Activated naive CD8-positive, alpha-beta T cell treated with anti-CD3 and anti-CD28 coated beads, Interleukin-2, amount 10 ng/mL, durations not matched to agents 7 days and 5 days (primary cell): ENCODE measurements at places on chromosomes 5 and 9.
A peak's percentile ranks its signal among the peaks of the same experiment; 100 is the strongest.

DNA sequence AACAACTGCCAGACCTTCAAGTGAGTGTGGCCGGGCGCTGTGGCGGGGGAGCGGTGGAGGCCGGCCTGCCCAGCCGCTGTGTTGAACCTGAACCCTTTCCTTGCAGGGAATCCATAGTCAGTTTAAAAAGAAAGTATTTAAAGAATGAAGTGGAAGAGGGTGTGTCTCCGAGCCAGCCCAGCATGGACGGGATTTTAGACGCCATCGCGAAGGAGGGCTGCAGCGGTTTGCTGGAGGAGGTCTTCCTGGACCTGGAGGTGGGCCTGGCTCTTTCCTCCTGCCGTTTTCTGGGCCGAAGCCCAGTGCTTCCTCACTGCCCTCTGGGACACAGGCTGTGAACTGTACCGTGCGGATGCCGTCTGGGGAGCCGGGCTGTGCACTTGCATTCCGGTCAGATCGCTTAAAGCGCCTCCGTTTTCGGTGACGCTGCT lies 19.1 kb downstream of the EXOC3 start:
- H3K27me3 ChIP-seq: no peaks in the 10 kb centered on the region
- DNase-seq: peak; percentile 23
- H3K4me3 ChIP-seq: no peak overlapping the region
- H3K27ac ChIP-seq: no peak overlapping the region
- H3K4me1 ChIP-seq: peaks cover 32% of the 10 kb centered on the region

DNA sequence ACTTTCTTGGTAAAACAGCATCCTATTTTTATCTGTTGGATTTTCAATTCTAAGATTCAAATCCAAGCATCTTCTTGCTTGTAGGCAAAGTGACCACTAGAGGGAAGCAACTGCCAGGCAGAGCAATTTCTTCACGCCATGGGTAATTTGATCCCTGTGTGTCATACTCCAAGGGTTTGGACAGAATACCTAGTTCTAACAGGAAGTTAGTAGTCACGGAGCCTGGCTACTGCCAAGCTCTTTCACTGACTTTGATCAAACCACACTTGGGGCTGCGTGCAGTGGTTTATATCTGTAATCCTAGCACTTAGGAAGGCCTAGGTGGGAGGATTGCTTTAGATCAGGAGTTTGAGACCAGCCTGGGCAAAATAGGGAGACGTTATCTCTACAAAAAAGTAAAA lies 473.6 kb upstream of the TNC start:
- H3K27me3 ChIP-seq: peaks cover 13% of the 10 kb centered on the region
- H3K4me1 ChIP-seq: no peaks in the 10 kb centered on the region
- no peaks in the 10 kb centered on the region for H3K36me3 ChIP-seq
- H3K27ac ChIP-seq: no peak overlapping the region

DNA sequence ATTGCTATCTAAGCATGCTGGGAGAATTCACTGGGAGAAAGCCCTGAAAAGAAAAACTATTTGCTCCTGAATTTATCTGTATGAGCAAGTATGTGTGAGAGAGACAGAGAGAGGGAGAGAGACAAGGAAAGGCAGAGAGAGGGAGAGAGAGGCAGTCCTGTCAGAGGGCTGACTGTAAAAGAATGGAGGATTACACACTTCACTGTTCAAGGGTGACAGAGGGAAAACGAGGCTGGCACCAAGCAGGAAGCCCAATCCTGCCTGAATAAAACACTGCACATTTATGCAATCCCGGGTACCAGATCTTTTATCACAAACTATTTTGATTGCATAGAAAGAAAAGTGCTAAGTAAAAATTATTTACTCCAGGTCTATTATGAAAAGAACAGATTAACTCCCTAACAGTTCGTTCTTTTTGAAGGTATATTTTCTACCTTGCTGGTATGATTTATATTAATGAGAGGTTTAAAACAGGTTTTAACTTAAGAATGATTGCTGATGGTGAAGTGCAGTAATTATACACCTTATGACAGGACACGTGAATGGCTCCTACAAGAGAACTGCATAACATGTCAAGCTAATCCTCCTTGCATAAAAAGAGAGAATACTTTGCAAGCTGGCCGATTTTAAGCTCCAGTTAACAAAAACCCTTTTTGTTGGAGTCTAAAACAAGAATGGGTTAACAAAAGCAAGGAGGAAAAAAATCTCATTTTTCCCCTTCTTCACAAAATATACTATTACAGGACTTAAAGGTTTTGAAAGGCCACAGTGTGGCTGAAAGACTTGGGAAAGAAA lies 82.5 kb downstream of the NFIB start:
- no peaks in the 10 kb centered on the region for H3K36me3 ChIP-seq
- DNase-seq: no peak
- H3K4me1 ChIP-seq: no peaks in the 10 kb centered on the region
- H3K27me3 ChIP-seq: no peaks in the 10 kb centered on the region

DNA sequence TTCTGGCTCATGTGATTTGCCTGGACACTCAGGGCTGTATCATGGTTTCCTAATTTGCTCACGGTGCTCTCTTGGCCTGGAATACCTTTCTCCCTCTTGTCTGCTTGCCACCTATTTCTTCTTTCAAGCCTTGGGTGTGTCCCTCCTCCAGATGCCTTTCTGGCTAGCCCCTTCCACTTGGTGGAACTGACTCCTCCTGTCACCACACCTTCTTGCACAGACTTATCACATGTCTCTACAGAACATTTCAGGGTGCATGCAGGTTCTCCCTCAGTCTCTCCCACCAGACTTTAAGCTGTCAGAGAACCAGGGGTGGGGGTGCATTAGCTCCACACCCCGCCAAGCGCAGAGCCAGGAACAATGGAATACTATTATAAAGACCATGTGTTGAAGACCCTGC lies 1.9 kb downstream of the TBC1D2 start:
- peaks cover 17% of the 10 kb centered on the region for H3K4me1 ChIP-seq
- H3K27me3 ChIP-seq: peaks cover 6% of the 10 kb centered on the region
- H3K27ac ChIP-seq: no peak overlapping the region
- no peaks in the 10 kb centered on the region for H3K36me3 ChIP-seq
- DNase-seq: no peak

GRCh38 chr5:53126521-53126920 lies 17.0 kb upstream of the MOCS2 start:
- DNase-seq: no peak
- no peak overlapping the region for H3K27ac ChIP-seq
- H3K27me3 ChIP-seq: peaks cover 2% of the 10 kb centered on the region
- H3K4me1 ChIP-seq: no peaks in the 10 kb centered on the region
- no peaks in the 10 kb centered on the region for H3K36me3 ChIP-seq
- no peak overlapping the region for H3K4me3 ChIP-seq

- no peak overlapping the region for H3K4me3 ChIP-seq
- DNase-seq: no peak
- no peak overlapping the region for H3K27ac ChIP-seq
- no peaks in the 10 kb centered on the region for H3K27me3 ChIP-seq
Observed at GRCh38 chr5:92977846-92978540, 603.0 kb downstream of the NR2F1-AS1 start.

- DNase-seq: no peak
- no peak overlapping the region for H3K27ac ChIP-seq
- H3K27me3 ChIP-seq: no peaks in the 10 kb centered on the region
- no peaks in the 10 kb centered on the region for H3K4me1 ChIP-seq
Observed at GRCh38 chr5:2110934-2111462, 228.3 kb upstream of the IRX4 start.
